ENCODE measurements at places on chromosomes 5 and 9.

- no peak for DNase-seq
Measured at GRCh38 chr9:72721067-72721466, 199.7 kb downstream of the TMC1 start.

DNA sequence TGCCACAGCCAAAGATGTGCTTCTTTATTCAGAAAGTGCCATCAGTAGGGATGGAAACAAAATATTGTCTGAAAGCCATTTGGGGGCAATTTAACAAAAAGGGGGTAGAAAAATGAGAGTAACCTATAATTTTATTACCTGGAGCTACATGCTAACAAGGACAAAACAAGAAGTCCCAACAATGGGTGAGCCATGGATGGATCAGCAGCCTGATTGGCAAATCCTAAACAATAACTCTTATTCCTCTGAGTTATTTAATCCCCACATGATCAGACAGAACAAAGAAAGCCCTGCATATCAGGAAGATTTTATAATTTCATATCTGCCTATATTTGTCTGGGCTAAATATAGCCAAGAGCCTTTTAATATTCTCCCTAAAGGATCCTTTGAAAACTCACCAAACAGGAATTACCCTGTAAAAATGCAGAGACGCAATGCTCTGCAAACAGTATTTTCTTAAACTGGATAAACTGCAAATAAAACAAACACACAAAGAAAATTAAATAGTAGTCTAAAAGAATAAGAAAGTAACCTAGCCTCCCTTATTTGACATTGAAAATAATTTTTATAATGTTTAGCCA lies 483.4 kb downstream of the ZNF608 start:
- no peak for DNase-seq

DNA sequence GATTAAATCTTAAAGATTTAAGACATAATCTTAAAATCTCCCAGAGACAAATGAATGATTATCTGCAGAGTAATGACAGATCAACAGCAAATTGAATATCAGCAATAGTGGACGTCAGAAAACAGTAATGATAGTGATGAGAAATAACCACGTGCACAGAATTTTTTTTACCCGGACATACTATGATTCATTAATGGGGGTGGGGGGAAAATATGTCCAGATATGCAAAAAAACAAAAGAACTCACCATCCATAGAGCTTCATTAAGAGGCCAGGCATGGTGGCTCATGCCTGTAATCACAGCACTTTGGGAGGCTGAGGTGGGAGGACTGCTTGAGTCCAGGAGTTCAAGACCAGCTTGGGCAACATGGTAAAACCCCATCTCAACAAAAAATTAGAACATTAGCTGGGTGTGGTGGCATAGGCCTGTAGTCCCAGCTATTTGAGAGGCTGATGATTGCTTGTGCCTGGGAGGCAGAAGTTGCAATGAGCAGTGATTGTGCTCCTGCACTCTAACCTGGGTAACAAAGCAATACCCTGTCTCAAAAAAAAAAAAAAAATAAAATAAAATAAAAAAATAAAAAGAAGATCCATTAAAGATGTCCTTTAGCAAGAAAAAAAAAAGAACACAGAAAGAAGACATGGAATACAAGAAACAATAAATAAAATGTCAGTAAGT lies 30.9 kb upstream of the SHOC1 start:
- DNase-seq: no peak

DNA sequence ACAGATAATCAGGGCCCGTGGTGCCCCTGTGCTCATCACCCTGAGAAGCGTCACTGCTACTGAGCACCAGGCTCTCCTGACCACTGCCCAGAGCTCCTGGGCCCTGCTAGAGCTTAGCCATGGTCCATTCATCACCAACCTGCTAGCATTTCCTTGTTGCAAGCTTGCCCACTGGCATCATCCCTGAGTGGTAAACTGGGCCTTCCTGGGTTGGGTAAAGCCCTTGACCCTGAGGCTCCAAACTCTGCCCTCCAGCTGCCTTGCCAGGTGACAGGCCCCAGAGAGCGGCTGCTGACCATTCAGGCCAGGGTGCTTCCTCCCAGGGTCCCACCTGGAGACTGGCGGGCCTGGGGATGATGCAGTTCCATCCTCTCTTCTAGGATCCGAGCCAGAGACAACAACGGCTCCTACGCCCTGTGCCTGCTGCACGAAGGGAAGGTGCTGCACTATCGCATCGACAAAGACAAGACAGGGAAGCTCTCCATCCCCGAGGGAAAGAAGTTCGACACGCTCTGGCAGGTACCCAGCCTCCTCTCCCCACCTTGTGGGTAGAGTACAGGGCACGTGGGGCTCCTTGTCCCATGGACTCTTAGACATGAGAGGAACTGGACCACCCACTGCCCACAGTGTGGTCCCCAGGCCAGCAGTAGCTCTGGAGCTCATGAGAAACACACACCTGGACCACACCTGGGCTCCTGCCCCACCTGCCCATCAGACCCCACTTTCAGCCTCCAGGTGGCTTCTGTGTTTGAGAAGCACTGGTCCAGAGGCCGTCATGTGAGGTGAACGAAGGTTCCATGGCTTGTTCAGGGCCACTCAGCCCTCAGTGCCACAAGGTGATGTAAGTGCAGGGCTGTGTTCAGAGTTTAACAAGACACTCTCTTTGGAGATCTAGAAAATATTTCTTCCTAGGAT lies 60.5 kb downstream of the SYK start:
- DNase-seq: no peak

DNA sequence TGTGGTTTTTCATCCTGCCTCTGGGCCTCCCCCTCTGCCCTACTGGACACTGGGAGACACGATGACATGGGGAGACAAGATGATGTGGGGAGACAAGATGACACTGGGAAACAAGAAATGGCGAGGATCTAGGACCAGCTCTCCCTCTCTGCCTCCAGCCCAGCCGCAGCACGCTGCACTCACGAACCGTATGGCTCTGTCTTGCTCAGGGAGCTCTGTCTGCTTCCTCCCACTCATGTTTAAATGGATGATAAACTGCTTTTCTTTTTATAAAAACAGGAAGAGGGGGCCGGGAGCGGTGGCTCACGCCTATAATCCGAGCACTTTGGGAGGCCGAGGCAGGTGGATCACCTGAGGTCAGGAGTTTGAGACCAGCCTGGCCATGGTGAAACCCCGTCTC lies 73.7 kb downstream of the SPATA31D1 start:
- no peak for DNase-seq

- DNase-seq: no peak
Measured at GRCh38 chr9:124790301-124790700, 13.4 kb downstream of the OLFML2A start.

DNA sequence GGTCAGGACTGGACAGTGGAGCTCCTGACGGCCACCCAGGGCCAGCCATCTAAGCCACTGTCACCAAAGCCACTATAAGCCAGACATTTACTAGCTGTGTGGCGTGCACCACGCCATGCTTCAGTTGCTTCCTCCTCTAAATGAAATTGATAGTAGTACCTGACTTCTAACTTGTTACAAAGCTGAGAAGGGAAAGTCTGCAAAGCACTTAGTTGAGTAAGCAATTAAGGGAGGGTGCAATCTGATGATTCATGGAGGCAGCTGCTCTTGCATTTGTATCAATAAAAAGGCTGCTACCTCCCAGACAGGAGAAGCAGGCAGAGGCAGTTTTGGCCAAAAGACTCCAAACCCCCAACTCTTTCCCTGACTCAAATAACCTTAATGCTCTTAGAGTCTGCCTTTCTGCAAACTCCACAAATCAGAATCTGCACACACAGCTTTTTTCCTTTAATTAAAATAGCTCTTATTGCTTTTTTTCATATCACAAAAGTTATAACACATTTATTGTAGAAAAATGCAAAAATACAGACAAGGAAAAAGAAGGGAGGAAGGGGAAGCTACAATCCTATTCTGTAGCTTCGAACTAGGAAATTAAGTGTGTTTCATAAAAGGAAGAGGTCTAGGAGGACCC lies 19.3 kb upstream of the RAPGEF1 start:
- DNase-seq: no peak

DNA sequence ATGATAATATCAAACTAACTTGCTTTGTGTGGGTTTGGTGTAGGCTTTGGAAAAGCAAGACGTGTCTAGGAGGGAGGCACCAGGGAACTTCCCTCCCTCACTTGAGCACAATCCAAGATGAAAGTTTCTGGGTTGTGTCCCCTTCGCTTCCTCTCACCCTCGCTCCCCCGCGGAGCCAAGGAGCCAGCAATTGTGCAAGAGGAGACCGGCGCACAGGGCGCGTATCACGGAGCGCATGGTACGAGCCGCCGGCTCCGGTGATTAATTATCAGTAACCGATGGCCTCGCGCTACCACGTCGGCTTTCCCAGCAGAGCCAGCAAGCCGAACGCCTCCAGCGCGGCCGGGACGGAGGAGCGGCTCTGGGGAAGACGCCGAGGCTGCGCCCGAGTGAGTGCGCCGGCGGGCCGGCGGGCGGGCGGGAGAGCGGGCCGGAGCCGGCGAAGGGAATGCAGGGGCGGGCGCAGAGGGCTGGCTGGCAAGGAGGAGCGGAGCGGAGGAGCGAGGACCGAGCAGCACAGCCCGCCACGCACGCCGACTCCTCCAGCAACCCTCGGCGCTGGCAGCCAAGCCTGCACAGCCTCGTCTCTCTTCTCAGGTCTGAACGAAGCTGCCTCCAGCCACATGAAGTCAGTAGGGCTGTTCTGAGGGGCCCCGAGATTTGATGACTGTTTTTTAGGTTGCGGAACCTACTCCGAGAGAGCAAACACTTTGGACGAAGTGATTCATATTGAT lies 143.6 kb downstream of the BNC2 start:
- DNase-seq: no peak

DNA sequence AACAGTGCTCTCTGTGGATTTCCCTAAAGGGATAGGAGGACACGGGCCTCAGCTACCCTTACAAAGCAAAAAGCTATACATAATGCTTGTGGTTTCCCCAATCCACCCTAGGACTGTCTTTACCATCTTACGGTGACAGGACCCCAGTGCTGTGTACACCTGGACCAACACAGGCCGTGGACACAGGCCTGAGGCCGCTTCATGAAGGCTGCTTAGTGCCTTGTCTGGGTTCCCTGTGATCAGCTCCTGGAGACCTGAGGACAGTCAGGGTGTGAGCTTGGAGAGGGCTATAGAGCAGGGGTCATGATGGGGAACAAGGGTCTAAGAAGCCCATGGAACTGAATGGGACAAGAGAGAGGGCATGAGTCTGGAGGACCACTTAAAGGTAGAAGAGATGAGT lies 2.9 kb downstream of the FANCG start:
- DNase-seq: no peak

- DNase-seq: no peak
Measured at GRCh38 chr5:68000805-68001204, 214.8 kb upstream of the PIK3R1 start.

DNA sequence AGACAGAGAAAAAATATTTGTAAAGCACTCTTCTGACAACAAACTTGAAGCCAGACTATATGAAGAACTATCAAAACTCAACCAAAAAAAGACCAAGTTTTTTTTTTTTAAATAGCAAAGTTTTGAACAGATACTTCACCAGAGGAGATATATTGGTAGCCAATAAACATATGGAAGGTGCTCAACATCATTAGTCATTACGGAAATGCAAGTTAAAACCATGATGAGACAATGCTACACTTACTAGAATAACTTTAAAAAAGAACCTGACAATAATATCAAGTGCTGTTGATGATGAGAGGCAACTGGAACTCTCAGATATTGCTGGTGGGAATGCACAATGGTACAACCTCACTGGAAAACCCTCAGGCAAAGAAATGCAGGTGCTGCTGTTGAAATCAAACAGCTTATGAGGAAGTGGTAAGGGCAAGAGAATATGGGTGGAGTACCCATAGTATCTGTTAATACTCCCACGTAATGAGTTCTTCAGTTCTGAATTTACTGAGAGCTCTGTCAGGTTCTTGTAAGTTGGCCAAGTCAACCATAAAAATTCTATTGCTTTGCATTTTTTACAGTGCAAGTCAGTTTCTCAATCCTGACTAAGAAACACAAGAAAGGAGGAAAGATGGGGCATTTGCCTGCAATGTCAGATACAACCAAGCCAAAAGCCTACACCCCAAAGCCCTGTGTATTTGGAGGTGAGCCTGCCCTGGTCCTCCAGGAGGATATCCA lies 87.3 kb upstream of the GNAQ start:
- DNase-seq: peak; percentile 6

GRCh38 chr5:141869514-141869913 lies 8.7 kb downstream of the PCDH1 start:
- no peak for DNase-seq

GRCh38 chr9:86116425-86116824 lies 17.1 kb upstream of the GOLM1 start:
- no peak for DNase-seq

GRCh38 chr5:75108931-75109596 lies 56.7 kb upstream of the GCNT4 start:
- DNase-seq: no peak

DNA sequence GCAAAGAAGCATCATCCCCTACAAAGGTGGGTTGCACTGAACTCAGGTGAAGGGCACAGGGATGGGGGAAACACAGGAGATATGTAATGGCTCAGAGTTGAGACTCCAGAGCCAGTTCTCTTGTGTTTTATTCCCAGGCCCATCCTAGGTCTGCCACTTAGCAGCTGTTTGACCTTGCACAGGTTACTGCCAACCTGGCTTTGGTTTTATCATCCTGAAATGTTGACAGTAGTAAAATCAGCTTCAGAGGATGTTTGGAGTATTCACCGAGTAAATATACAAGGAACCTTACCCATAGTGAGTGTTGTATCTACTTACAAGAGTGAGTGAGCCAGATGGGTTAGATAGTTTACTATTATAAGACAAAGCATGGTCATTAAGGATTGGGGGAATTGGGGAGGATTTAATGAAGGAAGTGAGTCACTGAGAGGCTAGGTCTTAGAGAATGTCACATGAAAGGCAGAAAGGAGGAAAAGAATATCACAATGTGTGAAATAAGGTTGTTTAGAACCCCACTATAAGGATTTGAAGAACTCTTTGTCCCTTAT lies 141.3 kb downstream of the MAN2A1 start:
- DNase-seq: no peak

- DNase-seq: no peak
Measured at GRCh38 chr5:82111191-82111590, 139.4 kb downstream of the ATG10 start.

DNA sequence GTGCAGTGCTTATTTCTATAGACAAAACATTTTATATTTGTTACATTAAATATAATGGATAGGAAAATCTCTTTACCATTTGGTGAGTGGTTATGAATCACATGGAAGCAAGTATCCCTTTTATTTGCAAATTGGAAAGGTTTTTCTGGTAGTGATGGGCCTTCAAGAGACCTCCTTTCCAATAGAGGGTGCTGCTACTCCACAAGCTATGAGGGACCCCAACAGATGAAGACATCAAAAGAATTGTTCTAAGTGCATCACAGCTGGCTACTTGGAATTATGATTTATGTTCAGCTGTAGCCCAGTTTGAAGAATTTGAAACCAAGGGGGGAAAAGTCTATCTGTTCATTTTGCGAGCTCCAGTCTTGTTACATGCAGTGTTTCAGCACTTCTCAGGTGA lies 493.7 kb upstream of the SGCD start:
- DNase-seq: no peak

- DNase-seq: no peak
Measured at GRCh38 chr5:74156728-74157383, 483.7 kb downstream of the ENC1 start.
